Heart right ventricle (tissue), 16 donors: ENCODE measurements at places on chromosomes 6 and 20.
A peak's percentile ranks its signal among the peaks of the same experiment; 100 is the strongest.

GRCh38 chr6:144500892-144501291 lies 215.8 kb downstream of the UTRN start:
- no peaks in the 10 kb centered on the region for H3K27me3 ChIP-seq
- H3K27ac ChIP-seq, result no peak overlapping the region
- no peak overlapping the region for H3K4me3 ChIP-seq
- no peak for DNase-seq
- no peaks in the 10 kb centered on the region for H3K36me3 ChIP-seq

DNA sequence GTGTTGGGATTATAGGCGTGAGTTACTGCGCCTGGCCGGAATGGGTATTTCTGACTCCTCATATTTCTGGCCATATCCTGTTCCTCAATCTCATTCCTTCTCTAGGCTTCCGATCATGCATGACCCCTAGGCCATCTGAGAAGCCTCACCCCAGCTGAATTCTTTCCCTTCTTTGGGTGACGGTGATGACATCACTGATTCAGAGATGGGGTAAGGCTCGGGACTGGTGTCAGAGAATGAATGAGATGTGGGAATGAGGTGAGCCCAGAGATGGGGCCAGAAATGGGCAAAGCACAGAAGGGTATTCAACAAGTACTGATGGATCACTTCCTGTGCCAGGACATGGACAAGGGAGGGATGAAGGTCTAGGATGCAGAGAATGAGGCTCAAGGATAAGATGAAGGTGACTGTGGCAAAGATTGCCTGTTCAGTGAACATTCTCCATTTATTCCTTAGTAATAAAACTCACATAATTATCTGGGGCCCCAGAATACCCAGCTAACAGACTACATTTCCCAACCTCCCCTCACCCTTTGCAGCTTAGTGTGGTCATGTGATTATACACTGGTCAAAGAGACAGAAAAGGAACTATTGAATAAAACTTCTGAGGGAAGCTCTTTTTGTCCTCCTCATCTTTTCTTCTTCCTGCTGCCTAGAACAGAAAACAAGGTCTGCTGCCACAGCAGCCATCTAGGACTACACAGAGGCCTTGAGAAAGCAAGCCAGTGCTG lies 39.6 kb downstream of the KIAA0319 start:
- no peak overlapping the region for H3K27ac ChIP-seq
- H3K4me3 ChIP-seq, result no peak overlapping the region
- H3K27me3 ChIP-seq, result peaks cover 7% of the 10 kb centered on the region

DNA sequence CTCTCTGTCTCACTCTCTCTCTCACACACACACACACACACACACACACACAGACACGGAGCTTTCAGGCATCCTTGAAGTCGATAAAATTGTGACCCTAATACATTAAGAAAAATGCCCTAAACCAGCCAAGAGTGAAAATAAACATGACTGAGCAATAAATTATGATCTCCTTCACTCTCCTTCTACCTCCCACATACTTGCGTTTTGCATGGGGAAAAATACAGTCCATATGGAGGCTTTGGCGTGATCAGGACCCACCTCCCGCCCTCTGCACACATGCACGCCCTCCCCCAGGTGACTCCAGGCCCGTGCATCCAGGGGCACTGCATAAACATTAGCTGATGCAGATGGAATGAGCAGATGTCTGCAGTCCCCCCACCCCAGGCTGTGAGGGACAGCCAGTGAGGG lies 114.2 kb upstream of the JARID2 start:
- H3K4me3 ChIP-seq, result no peak overlapping the region
- no peaks in the 10 kb centered on the region for H3K4me1 ChIP-seq
- H3K36me3 ChIP-seq, result no peaks in the 10 kb centered on the region
- H3K27ac ChIP-seq, result no peak overlapping the region

GRCh38 chr6:35698858-35699257 lies 10.1 kb upstream of the FKBP5 start:
- no peaks in the 10 kb centered on the region for H3K4me1 ChIP-seq
- no peaks in the 10 kb centered on the region for H3K36me3 ChIP-seq
- H3K27ac ChIP-seq, result no peak overlapping the region
- no peaks in the 10 kb centered on the region for H3K27me3 ChIP-seq
- no peak for DNase-seq
- H3K4me3 ChIP-seq, result no peak overlapping the region

GRCh38 chr6:147525519-147526209 lies 17.2 kb downstream of the SAMD5 start:
- no peak for DNase-seq
- no peaks in the 10 kb centered on the region for H3K36me3 ChIP-seq
- H3K4me1 ChIP-seq, result no peaks in the 10 kb centered on the region
- H3K4me3 ChIP-seq, result no peak overlapping the region

DNA sequence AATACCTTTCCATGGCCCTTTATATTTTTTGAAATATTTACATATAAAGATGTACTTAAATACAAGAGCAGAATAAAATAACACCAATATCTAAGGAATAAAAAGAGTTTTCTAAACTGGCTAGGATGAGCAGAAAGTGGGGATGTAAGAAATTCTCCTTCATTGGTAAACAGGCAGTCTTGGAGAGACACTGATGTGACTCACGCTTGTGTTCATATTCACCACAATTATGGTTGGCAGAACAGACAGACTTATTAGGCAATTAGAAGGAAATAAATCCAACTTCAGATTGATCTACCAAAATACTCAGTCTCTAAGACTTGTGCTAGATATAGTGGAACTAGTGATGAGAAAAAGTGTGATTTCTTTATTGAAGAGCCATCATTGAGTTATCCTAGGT lies 463.7 kb downstream of the CDC5L start:
- no peak for DNase-seq
- H3K27ac ChIP-seq, result peak overlapping the region; percentile 34
- no peaks in the 10 kb centered on the region for H3K4me1 ChIP-seq

- no peak overlapping the region for H3K27ac ChIP-seq
- H3K36me3 ChIP-seq, result no peaks in the 10 kb centered on the region
- no peaks in the 10 kb centered on the region for H3K27me3 ChIP-seq
- DNase-seq, result no peak
- no peak overlapping the region for H3K4me3 ChIP-seq
Measured at GRCh38 chr6:128508588-128509296, 11.7 kb downstream of the PTPRK start.

GRCh38 chr20:53867741-53868351 lies 202.5 kb downstream of the BCAS1 start:
- H3K36me3 ChIP-seq, result no peaks in the 10 kb centered on the region
- no peaks in the 10 kb centered on the region for H3K27me3 ChIP-seq
- no peak overlapping the region for H3K4me3 ChIP-seq

DNA sequence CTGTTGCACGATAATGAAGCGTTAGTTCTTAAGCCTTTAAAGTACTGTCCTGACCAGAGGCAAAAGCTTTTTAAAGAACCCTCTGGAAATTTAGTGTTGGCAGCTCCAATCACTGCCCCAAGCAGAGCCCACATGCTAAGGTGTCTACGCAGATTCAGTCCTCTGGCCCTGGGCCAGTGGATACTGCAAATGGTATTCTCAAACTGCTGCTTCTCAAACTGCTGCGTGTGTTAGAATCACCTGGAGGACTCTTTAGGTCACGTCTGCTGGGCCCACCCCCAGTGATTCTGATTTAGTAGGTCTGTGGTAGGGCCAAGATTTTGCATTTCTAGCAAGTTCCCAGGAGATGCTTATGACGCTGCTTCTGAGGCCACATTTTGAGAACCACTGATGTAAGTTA lies 96.0 kb upstream of the CCDC28A start:
- no peaks in the 10 kb centered on the region for H3K4me1 ChIP-seq
- H3K27me3 ChIP-seq, result no peaks in the 10 kb centered on the region
- no peaks in the 10 kb centered on the region for H3K36me3 ChIP-seq
- no peak overlapping the region for H3K4me3 ChIP-seq
- DNase-seq, result no peak

DNA sequence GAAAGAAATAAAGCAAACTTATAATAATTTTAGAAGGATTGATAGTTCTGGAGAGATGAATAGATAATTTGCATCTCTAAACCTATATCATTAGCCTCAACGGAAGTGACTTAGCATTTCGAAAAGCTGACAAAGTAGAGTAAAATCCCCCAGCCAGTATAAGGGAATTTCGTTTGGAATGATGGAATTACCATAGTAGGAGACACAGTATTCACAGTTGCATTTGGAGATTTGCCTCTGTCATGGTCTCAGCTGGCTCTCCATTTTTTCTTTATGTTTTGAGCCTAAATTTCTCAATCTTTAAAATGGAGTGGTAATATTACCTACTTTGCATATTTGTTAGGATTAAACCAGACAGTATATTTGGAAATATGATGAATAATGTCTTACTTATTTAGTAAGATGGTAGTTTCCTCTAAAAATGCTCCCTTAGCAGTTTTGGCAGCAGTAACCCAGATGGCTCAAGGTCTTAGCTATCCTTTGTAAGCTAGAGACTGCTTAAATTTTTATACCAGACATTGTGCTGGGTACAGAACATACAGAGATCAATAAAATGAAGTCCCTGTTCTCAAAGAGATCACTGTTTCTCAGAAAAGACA lies 58.2 kb downstream of the SMAP1 start:
- H3K36me3 ChIP-seq, result no peaks in the 10 kb centered on the region
- no peak for DNase-seq
- no peak overlapping the region for H3K27ac ChIP-seq
- H3K4me1 ChIP-seq, result peaks cover 12% of the 10 kb centered on the region
- no peak overlapping the region for H3K4me3 ChIP-seq
- H3K27me3 ChIP-seq, result no peaks in the 10 kb centered on the region

- H3K27me3 ChIP-seq, result no peaks in the 10 kb centered on the region
- no peak overlapping the region for H3K4me3 ChIP-seq
- no peak overlapping the region for H3K27ac ChIP-seq
- no peaks in the 10 kb centered on the region for H3K36me3 ChIP-seq
- no peaks in the 10 kb centered on the region for H3K4me1 ChIP-seq
Measured at GRCh38 chr20:23320317-23320716, 30.3 kb upstream of the NXT1 start.

- no peaks in the 10 kb centered on the region for H3K4me1 ChIP-seq
- peaks cover 3% of the 10 kb centered on the region for H3K27me3 ChIP-seq
- H3K36me3 ChIP-seq, result no peaks in the 10 kb centered on the region
- no peak overlapping the region for H3K27ac ChIP-seq
Measured at GRCh38 chr6:29516108-29516507, 28.4 kb upstream of the MAS1L start.

GRCh38 chr6:42045538-42046460 lies 4.5 kb upstream of the TAF8 start:
- H3K27me3 ChIP-seq, result no peaks in the 10 kb centered on the region
- peak overlapping the region; percentile 88 for H3K4me3 ChIP-seq
- peaks cover 90% of the 10 kb centered on the region for H3K4me1 ChIP-seq
- peak overlapping the region; percentile 91 for H3K27ac ChIP-seq

- no peaks in the 10 kb centered on the region for H3K27me3 ChIP-seq
- no peak for DNase-seq
- peak overlapping the region; percentile 32 for H3K27ac ChIP-seq
- no peaks in the 10 kb centered on the region for H3K36me3 ChIP-seq
Measured at GRCh38 chr6:25056130-25056529, 120.4 kb upstream of the RIPOR2 start.

DNA sequence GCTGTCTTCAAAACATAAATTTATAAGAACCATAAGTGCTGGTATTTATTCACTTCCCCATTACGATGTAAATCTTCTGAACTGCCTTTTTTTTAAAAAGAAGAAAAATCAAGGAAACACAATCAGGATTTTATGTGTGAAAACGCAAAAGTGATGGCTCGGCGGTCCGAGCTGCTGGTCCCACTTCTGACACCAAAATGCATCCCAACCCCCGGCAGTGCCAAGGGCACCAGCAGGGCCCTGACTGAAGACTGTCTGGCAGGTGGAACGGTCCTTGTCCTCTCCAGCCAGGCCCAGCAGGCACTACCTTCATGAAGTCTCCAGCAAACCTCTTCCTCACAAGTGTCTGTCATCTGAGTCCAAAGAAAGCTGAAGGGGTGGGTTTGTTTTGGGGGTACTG lies 41.2 kb downstream of the TBC1D7 start:
- H3K4me1 ChIP-seq, result no peaks in the 10 kb centered on the region
- no peaks in the 10 kb centered on the region for H3K27me3 ChIP-seq
- DNase-seq, result no peak
- H3K4me3 ChIP-seq, result no peak overlapping the region

GRCh38 chr6:36627801-36628246 lies 33.7 kb downstream of the SRSF3 start:
- H3K4me3 ChIP-seq, result no peak overlapping the region
- no peaks in the 10 kb centered on the region for H3K27me3 ChIP-seq
- DNase-seq, result peak; percentile 67
- H3K27ac ChIP-seq, result peak overlapping the region; percentile 87
- no peaks in the 10 kb centered on the region for H3K36me3 ChIP-seq

DNA sequence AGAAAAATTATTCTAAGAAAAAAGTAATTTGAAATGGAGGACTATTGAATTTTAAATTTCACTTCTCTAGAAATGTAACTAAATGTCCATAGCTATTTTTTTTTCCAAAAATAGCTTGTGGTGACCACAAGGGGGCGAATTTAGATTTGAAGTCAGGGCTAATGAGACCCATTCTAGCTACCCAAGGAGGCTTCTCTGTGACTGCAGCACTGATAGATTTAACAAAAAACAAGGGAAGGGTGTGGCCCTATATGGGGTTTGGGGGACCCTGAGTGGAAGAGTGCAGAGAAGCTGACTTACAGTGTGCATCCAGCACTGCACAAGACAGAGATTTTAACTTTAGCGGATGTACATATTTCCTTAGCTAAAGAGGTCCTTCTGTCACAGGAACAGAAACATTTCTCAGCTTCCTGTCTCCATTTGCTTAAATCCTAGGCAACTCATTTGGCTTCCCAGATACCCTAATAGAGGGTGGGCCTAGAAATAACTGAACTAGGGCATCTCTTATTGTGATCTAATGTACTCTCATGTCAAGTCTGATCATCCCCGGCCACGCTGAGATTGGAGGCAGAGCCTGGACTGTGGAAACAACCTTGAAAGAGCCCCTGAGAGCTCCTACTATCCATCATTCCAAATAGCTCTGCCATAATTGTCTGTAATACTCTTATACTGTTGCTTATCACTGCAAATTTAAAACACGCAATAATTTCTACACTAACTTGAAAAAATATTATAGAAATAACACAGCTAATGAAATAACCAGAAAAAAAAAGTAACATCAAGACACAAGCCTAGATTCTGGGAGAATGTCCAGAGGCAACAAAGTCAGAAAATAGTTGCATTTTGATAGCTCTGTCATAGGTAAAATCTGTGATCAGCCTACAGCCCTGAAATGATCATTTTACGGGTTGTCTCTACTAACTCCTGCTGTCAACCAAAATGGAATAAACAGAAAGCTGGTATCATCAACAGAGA lies 93.6 kb downstream of the SNAP91 start:
- H3K36me3 ChIP-seq, result no peaks in the 10 kb centered on the region
- H3K4me3 ChIP-seq, result no peak overlapping the region
- no peaks in the 10 kb centered on the region for H3K27me3 ChIP-seq
- DNase-seq, result no peak
- no peak overlapping the region for H3K27ac ChIP-seq
- H3K4me1 ChIP-seq, result no peaks in the 10 kb centered on the region
